ENCODE measurements at places on chromosomes 16 and 17.

- no peak for DNase-seq
Measured at GRCh38 chr16:15523092-15523541, 88.7 kb downstream of the BMERB1 start.

DNA sequence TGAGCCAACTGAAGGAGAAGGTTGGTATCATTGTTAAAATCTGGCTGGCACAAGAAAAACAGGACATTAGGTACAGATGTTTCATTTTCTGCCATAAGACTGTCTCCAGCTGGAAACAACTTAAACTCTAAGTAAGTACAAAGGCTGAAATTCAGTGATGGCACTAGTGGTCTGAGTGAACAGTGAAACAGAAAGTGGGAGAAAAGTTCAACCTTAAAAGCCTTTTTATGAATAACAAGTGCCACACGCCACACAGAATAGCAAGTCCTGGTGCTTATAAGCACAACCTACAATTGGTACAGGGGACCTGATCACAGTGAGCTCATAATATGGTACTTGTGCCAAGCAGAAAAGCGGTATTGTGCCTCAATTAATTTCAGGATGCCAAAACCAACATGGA lies 56.7 kb downstream of the CEP112 start:
- DNase-seq: no peak

DNA sequence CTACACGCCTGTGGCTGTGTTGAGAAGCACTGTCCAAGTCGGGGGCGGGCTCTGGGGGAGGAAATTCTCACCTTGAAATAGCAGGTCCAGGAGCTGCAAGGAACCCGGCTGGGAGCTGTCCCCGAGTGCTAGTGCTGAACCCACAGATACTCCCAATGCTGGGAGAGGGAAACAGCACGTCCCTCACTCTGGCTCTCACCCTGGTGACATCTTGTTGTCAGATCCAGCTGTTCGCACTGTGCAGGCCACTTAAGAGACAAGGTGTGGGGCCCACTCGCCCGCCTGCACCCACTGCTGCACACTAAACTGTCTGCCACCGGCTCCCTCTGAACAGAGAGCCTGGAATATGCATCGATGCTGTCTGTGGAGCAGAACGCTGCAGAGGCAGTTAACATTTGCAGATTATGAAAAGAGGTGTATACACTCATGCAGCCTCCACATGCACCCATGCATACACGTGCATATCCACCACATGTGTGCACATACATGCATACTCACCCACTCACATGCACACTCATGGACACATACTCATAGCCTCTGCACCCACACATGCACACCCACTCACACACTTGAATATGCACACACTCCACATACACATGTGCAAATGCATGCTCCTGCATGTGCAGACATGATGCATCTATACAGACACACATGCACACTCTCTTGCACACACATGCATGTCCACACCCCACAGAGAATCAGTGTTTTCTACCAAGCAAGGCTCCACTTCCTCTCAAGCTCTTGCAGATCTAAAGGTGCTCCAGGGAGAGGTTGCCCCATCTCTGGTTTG lies 42.0 kb downstream of the MGAT5B start:
- DNase-seq: peak; percentile 6

DNA sequence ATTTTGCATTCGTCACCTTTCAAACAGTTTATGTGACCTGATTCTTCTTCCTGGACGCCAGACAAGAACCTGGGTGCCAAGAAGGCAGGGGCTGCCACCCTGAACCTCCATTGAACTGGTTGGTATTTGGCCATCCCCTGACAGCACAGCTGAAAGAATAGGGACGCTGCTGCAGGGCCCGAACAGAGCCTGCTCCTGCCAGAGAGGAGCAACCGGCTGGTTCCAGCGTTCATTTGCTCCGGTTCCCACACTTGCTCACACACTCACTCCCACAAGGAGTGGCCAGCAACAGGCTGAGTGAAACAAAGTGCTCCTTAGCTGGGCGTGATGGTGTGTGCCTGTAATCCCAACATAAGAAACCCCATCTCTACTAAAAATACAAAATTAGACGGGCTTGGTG lies 14.9 kb downstream of the KRT9 start:
- DNase-seq: no peak

GRCh38 chr17:45672792-45673191 lies 111.3 kb upstream of the CRHR1 start:
- DNase-seq: no peak

- no peak for DNase-seq
Measured at GRCh38 chr16:65481956-65482355, 360.1 kb upstream of the CDH11 start.

DNA sequence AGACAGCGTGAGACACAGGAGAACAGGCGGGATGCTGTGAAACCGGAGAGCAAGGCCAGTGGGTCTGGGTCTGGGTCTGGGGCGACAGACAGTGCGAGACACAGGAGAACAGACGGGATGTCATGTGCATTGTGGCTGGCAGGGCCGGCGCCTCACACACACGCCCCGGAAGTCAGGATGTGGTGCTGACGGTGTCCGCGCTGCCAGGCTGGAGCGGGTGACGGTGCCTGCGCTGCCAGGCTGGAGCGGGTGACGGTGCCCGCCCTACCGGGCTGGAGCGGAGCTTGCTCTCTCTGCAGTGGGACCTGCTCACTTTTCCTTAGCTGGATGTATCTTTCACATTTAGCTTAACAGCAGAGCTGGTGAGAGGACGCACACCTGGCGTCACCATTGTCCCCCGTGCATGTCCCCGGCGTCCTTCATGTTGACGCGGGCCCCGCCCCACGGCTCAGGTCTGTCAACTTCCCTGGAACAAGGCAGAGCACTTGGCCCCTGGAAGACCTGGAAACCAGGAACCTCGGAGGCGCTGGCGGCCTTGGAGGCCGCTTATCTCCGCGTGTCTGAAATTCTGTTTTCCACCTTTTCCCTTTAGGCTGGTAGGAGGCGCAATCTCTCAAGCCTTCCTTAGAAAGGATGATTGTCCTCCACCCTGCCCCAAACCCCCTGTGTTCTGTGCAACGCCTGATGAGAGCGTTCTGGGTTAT lies 43.0 kb upstream of the ZNF750 start:
- DNase-seq: peak; percentile 81

DNA sequence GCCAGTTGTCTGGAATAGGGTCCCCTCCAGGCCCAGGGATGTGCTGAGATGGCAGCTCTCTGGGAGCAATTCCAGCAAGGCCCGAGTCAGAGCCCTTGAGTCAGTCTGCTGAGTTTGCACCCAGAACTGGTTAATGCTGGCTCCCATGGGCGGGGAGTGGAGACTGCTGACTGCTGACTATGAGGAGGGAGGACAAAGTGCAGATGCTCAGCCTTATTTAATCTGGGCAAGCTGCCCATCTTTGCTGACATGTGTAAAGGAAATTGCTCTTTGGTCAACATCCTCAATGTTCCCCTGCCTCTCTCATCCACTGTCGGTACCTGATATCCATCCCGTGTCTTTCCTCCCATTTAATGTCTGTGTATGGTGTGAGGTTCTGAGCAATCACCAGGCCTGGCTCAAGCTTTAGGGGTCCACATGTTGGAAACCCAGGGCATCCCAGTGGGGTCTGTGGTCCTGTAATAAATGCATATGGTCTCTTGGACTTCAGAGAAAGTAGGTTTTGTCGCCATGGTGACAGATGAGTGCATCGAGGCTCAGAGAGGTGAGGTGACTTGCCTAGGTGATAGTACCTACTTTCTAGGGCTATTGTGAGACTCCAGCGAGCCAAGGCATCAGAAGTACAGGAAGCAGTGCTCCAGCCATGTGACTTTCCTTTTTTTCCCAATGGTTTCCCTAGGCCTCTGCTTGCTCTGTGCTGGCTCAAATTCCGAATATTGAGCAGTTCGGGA lies 20.0 kb upstream of the RNF135 start:
- no peak for DNase-seq

DNA sequence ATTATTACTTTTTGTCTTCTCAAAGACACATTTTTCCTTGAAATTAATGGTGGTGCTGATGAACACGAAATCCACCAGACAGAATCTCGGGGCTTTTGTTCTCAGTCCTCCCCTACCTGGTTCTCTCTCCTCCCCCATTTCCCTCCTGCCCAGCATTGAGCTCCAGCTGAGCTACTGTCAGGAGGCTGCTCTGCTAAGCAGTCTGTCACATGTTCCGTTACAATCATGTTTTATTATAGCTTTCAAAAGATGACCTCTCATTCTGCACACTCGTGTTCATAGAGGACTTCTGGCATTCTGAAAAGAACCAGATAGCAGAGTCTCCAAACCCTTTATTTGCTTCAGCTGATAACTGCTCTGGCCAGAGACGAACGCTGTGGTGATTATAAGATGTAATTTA lies 732.5 kb upstream of the RBFOX1 start:
- DNase-seq: no peak

- no peak for DNase-seq
Measured at GRCh38 chr17:40104594-40105486, 4.5 kb upstream of the NR1D1 start.

Data from activated CD4-positive, alpha-beta T cell treated with anti-CD3 and anti-CD28 coated beads, Interleukin-2, amount 50 U/mL, for 16 hours (primary cell).